ENCODE measurements at places on chromosomes 4 and X.

DNA sequence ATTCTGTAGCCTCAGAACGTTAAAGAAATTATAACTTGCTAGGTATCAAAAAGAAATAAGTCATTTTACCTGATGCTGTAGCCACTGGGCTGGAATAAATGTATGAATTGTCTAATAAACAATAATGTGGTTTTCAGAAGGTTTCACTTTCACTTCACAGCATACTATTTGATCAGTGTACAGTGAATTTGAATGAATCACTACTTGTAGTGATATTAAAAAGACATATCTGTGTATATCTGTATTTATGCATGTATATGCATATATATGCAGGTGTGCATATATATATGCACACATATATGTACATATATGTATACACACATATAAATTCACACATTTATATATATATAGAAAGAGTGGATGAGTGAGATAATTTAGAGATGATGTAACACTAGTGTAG lies 440.0 kb upstream of the PCDH10 start:
- no peak for DNase-seq

DNA sequence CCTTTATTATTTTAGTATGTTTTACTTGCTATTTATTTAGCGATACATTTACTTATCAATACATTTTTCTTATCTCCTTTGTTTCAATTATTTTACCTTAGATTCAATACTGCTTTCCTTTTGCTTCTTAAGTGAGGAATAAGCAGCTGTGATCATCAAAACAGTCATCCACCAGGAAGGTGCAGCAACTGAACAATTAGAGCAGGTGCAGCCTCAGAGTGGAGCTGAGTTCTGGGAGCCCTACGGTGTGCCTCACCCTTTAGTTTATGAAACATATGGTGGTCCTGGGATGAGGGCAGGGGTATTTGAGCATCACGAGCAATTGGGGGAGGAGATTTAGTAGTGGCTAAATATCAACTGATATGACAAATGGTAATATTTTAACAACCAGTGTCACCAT lies 111.0 kb downstream of the FRYL start:
- no peak for DNase-seq

GRCh38 chrX:74656079-74656745 lies 41.8 kb upstream of the RLIM start:
- no peak for DNase-seq

GRCh38 chrX:53186351-53186750 lies 38.7 kb downstream of the KDM5C start:
- DNase-seq, result no peak

DNA sequence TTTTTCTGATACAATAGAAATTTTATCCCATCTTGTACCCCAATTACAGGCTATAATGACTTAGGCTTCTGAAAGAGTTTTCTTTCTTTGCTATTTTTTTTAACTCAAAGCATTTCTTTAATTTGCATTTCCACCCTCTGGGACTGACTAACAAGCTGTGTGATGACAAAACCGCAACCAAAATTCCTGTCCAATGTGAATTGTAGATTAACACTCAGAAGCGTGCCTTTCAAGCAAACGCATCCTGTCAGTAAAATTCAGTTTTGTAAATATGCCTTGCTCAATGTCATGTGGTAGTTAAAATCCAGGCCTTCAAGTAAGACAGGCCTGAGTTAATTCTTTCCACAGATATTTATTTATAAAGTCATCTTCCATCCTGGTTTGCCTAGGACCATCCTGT lies 50.3 kb downstream of the STK32B start:
- no peak for DNase-seq

- no peak for DNase-seq
Observed at GRCh38 chrX:112837531-112837930, 3.1 kb downstream of the AMOT start.

DNA sequence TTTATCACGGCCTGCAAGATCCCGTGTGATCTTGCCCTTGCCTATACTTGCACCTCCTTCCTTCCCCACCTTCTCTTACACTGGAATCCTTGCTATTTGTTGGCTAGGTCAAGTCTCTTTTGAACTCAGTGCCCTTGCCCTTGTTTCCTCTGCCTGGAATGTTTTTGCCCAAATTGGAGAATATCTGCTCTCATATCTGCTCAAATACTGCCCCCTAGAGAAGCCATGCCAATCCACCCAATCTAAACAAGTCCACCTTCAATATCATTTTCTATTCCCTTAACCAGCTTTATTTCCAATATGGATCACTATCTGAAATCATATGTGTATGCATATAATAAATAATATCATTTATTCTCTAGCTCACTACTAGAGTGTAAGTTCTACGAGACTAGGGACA lies 1044.2 kb upstream of the FTHL17 start:
- no peak for DNase-seq

GRCh38 chr4:127698789-127699200 lies 31.4 kb upstream of the SLC25A31 start:
- DNase-seq, result no peak

GRCh38 chr4:107824350-107825071 lies at the start of gene SGMS2:
Gene SGMS2 (plus strand): TSS chr4:107824932. CDS start chr4:107895554, 70,622 bp downstream.
- no peak for DNase-seq

- DNase-seq, result no peak
Observed at GRCh38 chr4:123308667-123309066, 87.9 kb upstream of the SPRY1 start.

GRCh38 chr4:56259655-56260054 lies 127.6 kb downstream of the AASDH start:
- no peak for DNase-seq

GRCh38 chrX:9566150-9566621 lies 101.3 kb downstream of the TBL1X start:
- DNase-seq, result no peak

DNA sequence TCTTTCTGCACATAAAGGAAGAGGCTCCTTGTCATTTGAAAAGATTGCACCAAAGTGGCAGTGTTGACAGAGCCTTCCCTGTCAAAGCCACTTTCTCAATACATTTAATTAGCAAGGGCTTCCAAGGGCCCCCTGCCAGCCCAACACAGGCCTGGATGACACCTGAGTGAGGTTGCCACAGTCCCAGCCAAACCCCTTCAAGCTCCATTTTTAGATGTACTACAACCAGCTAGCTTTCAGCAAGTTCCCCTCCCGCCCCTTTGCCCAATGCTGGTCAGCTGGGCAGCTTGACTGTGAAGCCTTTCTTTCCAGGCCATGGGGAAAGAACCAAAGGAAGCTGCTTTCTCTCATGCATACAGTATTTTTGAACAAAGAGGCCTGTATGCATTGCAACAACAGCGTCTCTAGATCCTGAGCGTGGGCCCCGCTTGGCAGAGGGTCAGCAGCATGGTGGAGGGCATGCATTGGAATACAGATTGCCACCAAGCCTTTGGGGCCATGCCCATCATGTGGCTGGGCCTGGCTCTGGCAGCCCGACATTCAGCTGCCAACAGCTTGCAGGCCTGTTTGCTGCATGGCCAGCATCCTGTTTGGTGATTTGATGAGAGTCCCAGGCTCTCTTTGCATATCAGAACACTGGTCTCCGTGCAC lies 261.1 kb upstream of the GATB start:
- DNase-seq, result no peak

GRCh38 chr4:624705-625590 lies at the start of gene PDE6B:
Gene PDE6B (plus strand): TSS chr4:625573. CDS start chr4:625627, 54 bp downstream.
- no peak for DNase-seq

- DNase-seq, result no peak
Observed at GRCh38 chrX:3545901-3546300, 167.5 kb downstream of the PRKX start.

DNA sequence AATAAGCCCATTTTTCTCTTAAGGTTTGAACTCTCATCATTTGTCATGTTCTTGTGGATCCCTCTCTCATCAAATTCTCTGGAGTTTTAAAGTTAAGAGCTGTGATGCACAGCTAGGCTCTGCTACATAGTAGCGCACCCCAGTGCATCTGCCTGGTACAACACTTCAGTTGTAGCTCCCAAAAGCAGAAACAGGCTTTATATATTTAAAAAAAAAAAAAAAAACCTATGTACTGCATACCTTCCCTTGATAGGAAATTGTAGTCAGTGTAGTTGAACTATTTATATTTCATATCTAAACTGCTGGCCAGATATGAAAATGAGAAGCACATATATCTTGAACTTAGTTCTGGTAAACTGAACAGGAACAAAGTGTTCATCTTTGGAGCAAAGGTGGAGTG lies 131.4 kb downstream of the KLHL13 start:
- no peak for DNase-seq

DNA sequence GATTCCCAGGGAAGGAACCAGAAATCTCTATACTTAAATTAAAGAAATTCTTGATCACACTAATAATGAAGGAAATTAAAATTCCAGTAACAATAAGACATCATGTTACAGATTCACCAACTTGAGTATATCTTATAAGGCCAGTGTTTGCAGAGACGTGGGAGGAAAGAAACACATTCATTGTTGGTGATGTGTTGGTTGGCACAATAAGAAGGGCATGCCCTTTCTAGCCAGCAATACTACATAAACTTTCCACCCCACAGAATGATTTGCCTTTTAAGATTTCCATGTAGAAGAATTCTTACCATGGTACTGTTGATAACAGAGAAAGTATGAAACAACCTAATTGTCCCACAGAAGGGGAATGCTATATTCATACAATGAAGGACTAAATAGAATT lies 581.5 kb downstream of the STIM2 start:
- DNase-seq, result no peak
